ENCODE measurements at places on chromosomes 5 and 9.

GRCh38 chr9:12860998-12861397, 86.2 kb downstream of the LURAP1L start:
- no peak for DNase-seq

GRCh38 chr5:50947906-50948683, 281.7 kb downstream of the PARP8 start:
- no peak for DNase-seq

DNA sequence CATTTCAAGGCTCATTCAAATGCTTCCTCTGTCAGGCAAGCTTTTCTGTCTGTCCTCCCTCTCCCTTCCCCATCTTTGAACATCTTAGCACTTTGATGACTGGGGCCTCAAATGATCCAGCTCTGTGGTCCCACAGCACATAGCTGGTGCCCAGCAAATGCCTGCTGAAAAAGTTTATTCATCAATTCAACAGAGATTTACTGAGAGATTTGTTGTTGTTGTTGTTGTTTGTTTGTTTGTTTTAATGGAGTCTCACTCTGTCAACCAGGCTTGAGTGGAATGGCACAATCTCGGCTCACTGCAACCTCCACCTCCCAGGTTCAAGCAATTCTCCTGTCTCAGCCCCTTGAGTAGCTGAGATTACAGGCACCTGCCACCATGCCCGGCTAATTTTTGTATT, 6.0 kb upstream of the EXOSC2 start:
- no peak for DNase-seq

- no peak for DNase-seq
Observed at GRCh38 chr9:69121155-69122081, 52.7 kb upstream of the TJP2 start.

- DNase-seq, result no peak
Observed at GRCh38 chr9:33466565-33467495, 6.9 kb downstream of the NOL6 start.

DNA sequence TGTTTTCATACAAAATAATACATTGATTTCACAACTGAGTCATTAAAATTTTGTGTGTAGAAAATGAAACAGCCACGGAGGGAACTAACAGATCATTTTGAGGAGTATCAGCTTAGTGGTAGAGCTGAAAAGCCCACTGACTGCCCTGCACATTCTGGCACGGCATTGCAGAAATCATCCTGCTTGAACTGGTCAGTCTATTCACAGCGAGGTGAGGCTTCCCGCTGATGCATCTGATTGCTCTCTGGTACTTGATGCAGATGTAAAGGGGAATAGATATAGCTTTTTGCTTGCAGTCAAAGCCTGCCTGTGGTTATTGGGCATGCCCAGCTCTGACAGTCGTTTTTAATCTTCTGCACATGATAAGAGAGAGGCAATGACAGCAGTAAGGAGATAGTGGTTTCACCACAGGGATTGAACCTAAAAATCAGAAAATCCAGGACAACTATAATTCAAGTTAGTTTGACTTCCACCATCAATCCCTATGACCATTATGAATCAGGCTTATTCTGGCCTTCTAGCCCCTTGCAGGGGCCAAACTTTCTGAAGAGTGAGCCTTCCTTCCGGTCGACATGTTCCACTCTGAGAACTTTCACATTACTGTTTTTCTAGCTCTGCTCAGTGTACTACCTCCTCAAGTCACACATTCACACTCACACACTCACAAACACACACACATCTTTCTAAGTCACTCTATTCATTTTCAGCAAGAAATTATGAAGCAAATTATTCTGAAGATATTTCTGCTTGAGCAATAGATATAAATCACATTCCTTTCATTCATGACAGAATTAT, 782.8 kb upstream of the NUDT12 start:
- no peak for DNase-seq

- DNase-seq, result no peak
Observed at GRCh38 chr5:120372899-120373298, 91.2 kb upstream of the PRR16 start.

GRCh38 chr9:126722922-126723806, 81.7 kb upstream of the ZBTB43 start:
- no peak for DNase-seq

Measured in NCI-H446 treated with DMSO at 0.1 percent for 48 hours (cell line).